ENCODE measurements at places on chromosomes 1 and 21.

- no peak for DNase-seq
These were observed 5.5 kb downstream of the RIPK4 start for GRCh38 chr21:41761211-41761933.

DNA sequence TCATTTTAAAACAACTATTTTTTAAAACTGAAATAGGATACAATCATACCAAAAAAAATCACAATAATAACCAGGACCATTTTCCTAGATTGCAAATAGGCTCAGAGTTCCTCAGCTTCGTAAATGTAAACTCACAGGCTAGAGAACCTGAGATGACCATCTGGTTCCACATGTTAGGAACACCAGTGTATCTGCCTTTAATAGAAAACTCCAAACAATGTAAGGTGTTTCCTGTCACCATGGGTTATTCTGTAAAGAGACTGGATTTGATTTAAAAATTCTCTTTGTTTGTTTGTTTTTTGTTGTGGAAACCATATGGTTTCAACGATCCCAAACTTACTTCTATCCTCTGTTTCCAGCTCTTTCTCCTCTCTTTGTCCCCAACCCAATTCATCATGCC is 197.5 kb downstream of the ZZZ3 start:
- DNase-seq, result peak; percentile 6

GRCh38 chr1:116372191-116372590 is 853 bp upstream of the ATP1A1 start:
- DNase-seq, result no peak

DNA sequence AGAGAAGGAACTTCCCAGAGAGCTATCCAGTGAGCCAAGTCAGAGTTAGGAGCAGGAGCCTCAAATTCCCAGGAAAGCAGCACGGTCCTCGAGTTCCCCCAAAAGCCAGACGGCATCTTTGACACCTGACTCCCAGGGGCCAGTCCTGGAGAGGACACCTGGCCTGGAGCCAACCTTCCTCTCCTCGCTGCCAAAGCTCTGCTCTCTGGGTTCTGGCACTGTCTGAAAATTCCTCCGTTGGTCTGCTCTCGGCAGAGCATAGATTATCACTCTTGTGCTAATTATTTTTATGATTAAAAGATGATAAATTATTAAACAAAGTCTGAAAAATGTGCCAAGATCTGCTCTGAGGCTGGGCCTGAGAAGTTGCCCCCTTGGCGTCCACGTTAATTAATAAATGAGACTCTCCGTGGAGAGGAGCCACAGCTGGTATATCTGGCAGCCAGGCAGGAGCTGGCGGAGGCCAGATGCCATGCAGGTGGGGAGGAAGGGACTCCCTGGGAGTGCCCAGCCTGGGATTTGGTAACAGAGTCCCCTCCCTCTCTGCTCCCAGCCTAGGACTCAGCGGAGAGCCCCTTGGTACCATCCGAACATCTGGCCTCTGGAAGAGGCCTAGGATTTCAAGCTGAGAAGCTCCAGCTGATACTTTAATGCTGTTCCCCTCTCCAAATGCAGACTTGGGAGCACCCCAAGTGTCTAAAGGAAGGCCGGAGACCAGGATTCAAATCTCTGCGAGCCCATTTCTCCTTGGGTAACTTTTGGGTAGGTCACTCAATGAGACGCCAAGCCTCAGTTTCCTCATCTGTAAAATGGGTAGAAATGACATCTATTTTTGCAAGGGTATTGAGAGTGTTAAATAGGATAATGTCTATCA is 163.7 kb upstream of the POU3F1 start:
- DNase-seq, result peak; percentile 95

GRCh38 chr1:34747638-34747941 is 7.3 kb upstream of the GJB5 start:
- no peak for DNase-seq
